Small intestine (tissue), 16 donors: ENCODE measurements at places on chromosomes 11 and 22.

GRCh38 chr22:32815943-32816342 lies 14.4 kb downstream of the TIMP3 start:
- no peak for DNase-seq

DNA sequence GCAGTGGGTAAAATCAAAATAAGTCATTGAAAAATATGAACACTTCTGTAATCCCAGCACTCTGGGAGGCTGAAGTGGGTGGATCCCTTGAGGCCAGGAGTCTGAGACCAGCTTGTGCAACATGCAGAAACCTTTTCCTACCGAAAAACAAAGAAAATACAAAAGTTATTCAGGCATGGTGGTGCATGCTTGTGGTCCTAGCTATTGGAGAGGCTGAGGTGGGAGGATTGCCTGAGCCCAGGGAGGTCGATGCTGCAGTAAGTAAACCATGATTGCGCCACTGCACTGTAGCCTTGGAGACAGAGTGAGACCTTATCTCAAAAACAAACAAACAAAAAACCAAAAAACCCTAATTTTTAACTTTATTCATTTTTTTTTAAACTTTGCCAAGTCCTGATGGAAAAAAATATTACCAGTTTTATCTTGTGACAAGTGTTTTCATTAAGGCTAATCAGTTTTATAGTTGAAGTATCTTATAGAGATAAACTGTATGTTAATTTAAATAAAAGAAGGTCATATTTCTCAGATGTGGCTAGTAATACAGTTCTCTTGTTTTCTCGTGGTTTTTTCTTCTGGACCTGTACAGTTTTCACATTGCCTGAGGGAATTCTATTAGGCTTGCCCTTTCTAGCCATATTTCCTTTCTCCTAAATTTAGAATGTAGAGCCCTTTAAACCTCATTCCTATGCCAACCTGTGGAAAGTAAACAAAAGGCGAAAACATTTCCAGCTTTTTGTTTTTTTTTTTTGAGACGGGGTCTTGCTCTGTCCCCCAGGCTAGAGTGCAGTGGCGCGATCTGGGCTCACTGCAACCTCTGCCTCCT lies 9.4 kb downstream of the HIPK3 start:
- DNase-seq: no peak

- DNase-seq: no peak
Measured at GRCh38 chr11:95451682-95452081, 220.7 kb upstream of the SESN3 start.

GRCh38 chr11:130023204-130023603 lies 20.6 kb upstream of the PRDM10 start:
- DNase-seq: no peak

DNA sequence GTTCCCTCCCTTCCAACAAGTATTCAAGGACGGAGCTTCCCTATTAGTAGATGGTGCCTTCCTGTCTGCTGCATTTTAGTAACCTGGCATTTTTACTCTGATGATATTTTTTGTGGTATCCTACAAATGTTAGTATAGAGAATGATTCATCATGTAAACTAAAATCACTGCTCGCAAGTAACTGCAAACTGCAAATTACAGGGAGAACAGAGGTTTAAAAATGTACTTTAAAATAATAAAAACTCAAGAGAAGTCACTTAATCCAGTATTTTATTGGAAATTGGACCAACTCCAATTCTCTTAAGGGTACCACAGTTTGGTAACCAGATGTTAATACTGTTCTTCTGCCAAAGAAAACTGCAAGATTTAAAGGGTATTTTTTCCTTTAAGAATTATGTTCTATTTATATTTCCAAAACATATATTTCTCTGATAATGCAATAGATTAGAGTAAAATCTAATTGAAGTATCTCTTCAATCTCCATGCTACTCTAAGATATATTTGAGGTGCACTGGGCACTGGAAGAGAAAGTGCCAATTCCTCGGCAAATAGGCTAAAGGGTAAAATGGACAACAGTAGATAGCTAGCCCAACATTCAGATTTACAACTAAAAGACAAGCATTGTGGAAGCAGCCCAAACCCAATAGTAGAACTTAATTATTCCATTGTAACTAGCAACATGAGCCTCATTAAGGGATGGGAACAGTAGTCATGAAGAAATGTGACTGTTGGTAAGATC lies 298.0 kb downstream of the TTC28 start:
- no peak for DNase-seq

DNA sequence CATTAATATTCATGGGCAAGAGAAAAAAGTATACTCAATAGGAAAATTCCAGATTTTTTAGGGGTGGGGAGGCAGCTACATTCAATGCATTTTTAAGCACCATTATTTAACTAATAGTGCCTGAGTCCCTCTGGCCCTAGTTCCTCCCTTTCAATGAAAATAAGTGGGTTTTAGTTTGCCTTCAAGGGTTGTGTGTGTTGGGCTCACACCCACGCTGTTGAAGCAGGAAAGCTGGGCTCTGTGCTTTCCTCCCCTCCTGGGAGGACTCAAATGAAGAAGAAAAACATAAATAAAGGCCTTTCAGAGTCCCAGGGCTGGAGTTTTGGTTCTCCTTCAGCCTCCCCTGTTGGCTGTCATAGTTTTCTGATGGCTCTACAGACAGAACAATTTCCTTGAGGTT lies 366.2 kb downstream of the MIAT start:
- DNase-seq: no peak
